ENCODE measurements at places on chromosomes 1 and 21.

DNA sequence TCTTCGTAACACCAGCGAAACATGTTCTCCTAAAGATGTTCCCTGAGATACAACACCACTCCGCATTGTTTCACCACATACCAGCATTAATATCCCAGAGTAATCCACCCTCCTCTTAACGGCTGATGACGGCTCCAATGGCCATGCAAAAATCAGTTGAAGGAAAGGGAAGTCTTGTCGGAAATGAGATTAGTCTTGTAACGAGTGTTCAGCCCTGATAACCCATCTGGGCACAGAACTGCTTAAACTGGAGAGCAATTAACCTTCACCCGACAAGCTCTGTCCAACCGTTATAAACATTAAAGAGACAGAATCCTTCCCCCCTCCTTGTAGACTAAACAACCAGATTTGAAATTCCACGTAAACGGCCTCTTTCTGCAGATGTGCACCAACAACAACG is 21.9 kb downstream of the ERG start:
- no peak for DNase-seq

DNA sequence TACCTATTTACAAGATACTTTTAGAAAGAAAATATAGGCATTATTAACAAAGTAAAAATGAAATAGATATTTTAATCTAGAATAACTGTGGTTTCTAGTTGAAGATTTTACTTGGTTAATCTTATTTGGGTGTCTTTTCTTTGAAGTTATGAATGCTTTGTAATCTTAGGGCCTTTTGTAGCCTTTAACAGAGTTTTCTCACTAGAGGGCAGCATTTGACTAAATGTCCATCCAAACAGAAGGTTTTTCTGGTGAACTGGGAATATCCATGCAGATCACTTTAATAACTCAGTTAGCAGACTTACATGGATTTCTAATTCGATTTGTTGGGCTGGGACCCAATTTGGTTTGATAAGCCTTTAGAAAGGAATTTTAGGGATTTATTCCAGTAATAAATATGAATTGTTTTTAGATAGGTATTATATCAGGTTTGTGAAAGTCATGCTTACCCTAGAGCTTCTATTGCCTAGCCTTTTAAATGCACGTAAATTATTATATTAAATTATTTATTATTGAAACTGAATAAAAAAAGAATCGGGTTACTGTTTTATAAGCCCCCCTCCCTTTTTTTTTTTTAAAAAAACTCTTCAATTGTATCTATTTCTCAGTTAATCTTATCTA is 119.7 kb downstream of the ZNF326 start:
- no peak for DNase-seq

GRCh38 chr1:116107371-116107770 is 3.8 kb upstream of the MAB21L3 start:
- DNase-seq = no peak

- DNase-seq = no peak
Observed at GRCh38 chr1:56444960-56445646, 134.3 kb downstream of the PLPP3 start.

GRCh38 chr1:233520261-233521191 is 93.4 kb upstream of the KCNK1 start:
- no peak for DNase-seq

- no peak for DNase-seq
Observed at GRCh38 chr1:232504651-232505050, 125.3 kb downstream of the SIPA1L2 start.

DNA sequence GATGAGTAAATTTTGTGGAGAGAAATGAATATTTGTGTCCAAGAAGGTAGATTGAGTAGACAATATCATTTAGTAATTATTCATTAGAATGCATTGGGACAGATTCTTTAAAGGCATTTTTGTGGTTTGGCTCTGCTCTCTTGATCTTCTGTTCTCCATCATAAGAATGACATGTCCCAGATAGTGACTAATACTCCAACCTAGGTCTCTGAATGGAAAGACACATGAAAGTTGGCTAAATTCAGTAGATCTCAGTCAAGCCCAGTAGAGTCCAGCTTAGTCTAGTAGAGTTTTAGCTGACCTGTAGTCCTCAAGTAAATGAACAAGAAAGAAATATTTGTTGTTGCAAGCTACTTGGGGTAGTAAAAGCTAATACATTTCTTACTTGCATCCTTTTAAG is 61.8 kb upstream of the DNAH14 start:
- no peak for DNase-seq

- no peak for DNase-seq
Observed at GRCh38 chr1:50108497-50109059, at the start of gene ELAVL4. TSS of gene ELAVL4 (plus strand) at chr1:50108920. CDS start at chr1:50109190, 270 bp downstream.

GRCh38 chr1:220927442-220927841 is 48.2 kb downstream of the HLX start:
- DNase-seq = no peak

DNA sequence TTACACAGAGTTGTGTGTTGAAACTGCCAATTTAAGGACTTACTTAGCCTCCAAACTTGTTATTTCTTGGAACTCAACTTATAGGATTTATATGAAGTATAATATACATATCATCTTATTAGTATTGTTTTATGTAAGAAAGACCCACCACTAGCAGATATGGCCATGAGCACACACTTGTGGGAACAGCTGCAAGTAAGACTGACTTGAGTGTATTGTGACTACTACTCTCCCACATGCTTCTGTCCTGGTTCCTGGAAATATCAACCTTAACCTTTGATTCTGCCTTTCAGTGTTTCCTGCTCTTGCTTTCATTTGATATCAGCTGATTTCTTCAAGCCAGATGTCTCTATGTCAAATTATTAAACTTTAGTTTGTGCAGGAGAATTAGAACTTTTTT is 175.3 kb downstream of the MAGI3 start:
- no peak for DNase-seq

- no peak for DNase-seq
Observed at GRCh38 chr1:115461526-115461925, 123.5 kb upstream of the NGF start.

DNA sequence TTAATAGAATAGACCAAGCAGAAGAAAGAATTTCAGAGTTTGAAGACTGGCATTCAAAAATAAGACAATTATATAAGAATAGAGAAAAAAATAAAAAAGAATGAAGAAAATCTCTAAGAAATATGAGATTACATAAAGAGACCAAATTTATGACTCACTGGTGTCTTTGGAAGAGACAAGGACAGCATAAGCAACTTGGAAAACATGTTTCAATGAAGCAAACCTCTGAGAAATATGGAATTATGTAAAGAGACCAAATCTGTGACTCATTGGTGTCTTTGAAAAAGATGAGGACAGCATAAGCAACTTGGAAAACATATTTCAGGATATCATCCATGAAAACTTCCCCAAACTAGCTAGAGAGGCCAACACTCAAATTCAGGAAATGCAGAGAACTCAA is 60.4 kb upstream of the LYPLAL1 start:
- no peak for DNase-seq

GRCh38 chr1:9078015-9078751 is 8.7 kb upstream of the SLC2A5 start:
- DNase-seq = no peak

DNA sequence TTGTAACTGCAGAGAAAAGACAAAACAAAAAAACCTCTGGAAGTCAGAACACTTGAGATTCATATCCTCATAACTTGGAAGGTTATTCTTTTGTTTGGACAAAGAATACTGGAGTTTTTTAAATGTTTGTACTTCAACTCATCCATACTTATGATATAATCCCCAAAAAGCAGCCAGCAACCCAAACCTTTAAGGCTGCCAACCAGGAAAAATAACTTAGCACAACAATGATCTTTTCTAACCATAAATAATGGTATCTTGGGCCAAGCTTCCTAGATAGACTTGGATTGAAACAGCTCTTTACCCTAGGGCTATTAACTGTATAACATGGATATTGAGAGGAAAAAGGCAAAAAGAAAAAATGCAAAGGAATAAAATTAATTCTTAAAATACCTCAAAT is 335.1 kb downstream of the LTN1 start:
- DNase-seq = no peak

- no peak for DNase-seq
Observed at GRCh38 chr1:3499611-3500010, 45.1 kb downstream of the ARHGEF16 start.

GRCh38 chr1:26345718-26346117 is 8.2 kb downstream of the CRYBG2 start:
- DNase-seq = no peak

- no peak for DNase-seq
Observed at GRCh38 chr1:114550336-114550735, 31.1 kb downstream of the BCAS2 start.

DNA sequence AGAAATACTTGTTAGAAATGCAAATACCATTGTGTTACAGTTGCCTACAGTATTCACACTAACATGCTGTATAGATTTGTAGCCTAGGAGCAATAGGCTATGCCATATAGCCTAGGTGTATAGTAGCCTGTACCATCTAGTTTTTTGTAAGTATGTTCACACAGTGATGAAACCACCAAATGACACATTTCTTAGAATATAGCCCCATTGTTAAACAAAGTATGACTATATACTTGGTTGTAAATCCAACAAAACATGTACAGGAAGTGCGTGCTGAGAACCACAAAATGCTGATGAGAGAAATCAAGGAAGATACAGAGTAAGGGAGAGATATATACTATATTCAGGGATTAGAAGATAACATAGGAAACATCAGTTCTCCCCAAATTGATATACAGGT is 92.2 kb downstream of the POU2F1 start:
- DNase-seq = no peak

- no peak for DNase-seq
Observed at GRCh38 chr1:9293241-9293532, 493 bp downstream of the SPSB1 start.

DNA sequence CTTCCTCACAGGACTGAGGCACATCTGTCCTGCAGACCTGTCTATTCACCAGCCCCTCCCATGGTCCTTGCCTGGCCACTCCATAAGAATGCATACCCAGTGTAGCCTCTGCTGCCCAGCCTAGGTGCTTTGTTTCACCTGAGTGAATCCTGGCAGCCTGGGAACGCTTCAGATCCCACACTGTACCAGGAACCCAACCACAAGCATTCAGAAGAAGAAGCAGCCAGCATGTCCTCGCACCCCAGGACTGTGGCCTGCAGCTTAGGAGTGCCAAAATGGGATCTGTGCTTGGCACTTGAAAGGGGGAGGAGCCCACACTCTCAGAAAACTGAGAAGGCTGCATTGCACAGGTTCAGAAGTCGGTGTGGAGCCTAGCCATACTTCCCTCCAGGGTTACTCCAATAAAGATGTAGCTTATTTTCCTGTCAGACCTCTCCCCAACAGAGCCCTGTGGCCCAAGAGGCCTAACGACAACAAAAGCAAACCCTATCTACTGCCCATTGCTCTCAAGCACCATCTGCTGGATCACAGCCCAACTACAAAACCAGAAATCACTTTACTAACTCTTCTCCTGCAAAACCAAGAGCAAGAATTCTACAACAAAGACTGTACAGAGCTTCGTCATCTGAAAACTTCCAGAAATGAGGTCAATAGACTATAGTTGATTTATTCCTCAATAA is 923.1 kb upstream of the NEGR1 start:
- DNase-seq = no peak

DNA sequence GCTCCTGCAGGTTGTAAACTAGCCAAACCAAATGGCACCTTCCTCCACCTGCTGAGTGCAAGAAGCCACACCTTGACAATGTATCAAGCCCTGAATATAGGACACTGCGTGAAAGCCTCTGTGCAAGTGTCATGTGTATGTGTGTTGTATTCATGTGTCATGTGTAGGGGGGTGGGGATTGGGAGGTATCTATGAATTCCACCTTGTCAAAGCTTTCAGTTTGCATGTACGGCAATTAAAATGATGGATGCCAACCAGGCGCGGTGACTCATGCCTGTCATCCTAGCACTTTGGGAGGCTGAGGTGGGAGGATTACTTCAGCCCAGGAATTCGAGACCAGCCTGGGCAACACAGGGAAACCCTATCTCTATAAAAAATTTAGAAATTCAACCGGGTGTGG is 19.8 kb downstream of the CD34 start:
- no peak for DNase-seq

DNA sequence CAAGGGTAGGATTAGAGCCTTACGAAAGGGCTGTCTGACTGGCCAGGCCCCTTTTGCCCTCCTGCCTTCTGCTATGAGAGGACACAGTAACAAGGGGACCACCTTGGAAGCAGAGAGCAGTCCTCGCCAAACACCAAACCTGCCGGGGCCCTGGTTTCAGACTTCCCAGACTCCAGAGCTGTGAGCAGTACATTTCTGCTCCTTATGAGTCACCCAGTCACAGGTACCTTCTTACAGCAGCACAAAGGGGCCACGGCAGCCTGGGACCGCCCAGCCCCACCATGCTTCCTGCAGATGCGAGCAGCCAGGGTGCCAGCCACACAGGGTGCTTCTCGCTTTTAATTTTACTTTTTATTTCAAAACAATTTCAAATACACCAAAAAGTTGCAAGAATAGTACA is 17.2 kb upstream of the POFUT2 start:
- DNase-seq = no peak

DNA sequence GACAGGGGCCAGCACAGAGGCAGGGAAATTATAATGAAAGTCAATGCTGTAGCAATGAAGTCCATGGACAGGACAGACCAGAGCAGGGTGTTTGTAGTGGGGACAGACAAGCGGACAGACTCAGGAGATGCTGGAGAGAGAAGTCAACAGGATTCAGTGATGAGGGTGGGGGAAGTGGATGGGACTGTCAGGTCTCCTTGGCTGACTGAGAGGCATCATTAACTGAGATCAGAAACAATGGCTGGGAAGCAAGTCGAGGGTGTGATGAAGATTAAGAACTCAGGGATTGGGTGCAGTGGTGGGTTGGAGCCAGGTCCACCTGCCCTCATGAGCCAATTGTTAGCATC is 25.5 kb downstream of the CD58 start:
- DNase-seq = no peak

- DNase-seq = no peak
Observed at GRCh38 chr1:5598824-5599395, 393.3 kb downstream of the NPHP4 start.

DNA sequence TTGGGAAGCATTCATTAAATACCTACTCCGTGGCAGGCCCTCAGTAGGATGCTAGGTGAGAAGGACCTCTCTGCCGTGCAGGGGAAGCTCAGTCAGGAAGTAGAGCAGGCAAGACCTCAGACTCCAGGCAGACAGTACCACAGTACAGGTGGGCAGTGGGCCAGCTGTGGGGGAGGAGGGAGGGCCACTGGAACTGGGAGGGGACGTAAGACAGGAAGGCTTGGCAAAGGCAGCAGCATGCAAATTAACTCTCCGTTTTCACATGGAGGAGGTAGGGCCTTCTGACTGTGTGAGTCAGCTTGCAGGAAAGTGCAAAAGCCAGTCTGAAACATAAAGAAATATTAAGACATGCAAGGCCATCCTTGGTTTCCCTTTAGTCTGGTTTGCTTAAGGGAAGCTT is 157.7 kb downstream of the TRIM33 start:
- no peak for DNase-seq

DNA sequence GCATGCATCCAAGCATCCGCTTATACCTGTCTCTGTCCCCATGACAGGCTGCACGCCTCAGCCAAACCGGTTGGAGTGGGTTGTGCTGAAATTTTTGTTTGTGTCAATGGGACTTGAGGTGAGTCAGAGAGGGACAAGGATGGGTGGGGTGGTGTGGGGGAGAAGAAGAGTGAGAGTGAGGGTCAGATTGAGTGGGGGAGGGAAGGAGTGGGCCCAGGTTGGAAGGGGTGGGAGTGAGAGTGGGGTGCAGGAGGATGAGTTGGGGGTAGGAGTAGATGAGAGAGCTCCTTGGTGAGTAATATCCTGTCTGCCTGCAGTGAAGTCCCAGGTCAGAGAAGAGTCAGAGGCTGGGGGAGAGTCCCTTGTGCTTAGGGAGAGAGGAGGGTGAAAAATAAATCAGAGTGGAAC is 3.3 kb upstream of the NECTIN4 start:
- no peak for DNase-seq
